Inflammatory macrophage treated with lipopolysaccharide for 1 hour (primary cell): ENCODE measurements at places on chromosomes 4 and X.
A peak's percentile ranks its signal among the peaks of the same experiment; 100 is the strongest.

- DNase-seq = no peak
Measured at GRCh38 chrX:67692246-67692645, 148.4 kb downstream of the AR start.

- no peak for DNase-seq
Measured at GRCh38 chr4:54185866-54186265, 43.2 kb upstream of the PDGFRA start.

DNA sequence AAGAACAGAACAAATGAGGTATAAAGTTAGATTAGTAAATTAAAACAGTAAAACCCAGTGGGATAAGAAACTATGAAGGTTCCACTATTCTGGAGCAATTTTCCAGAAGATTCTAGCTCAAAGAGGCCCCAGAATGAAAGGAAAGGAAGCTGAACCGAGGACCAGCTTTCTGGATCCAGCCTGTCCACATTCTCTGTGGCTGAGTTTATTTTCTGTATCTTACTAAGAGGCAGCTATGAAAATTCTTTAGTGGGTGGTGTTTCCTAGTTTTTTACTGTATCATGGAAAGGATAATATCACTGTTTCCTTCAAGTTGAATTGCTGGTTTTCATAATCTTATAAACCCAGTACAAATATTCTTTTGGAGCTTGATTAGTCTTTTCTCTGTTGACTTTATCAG lies 11.8 kb downstream of the DAPP1 start:
- no peak for DNase-seq

DNA sequence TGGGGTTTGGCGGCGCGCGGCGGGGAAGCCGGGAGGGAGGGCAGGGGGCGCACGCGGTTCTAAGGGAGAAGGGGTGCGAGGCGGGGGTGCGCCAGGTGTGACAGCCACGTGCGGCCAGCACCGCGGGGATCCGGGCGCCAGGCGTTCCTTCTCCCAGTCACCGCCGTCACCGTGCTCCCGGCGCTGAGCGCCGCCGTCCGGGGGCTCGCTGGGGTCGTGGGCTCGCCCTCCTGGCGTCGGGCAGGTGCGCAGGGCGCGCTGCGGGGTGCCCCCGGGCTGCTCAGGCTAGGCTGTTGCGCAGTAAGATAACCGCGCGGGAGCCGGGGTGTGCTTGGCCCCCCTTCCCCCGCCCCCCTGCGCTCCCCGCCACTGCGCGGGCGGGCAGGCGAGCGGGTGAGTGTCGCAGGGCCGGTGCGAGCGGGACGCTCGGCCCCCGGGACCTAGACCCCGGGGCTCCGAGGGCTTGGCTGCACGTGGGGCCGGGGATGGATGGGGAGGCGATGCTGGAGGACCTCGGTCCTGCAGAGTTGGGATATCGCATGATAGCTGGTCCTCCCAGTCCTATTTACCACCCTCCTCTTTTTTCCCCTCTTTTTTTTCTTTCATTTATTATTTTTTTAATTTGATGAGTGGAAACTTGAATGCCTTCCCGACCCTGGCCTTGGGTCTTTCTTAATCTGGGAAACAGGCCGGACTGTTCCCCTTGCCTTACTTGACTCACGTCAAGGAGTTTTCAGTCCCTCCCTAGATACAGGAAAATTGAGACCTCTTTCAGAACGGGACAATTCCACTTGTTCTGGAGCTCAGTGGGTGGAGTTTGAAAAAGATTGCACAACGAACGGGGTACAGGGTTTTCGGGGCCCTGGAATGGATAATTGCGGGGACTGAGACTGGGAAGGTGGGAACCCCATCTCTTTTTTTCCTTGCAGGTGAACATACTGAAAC lies 797 bp downstream of the TXLNG start:
- DNase-seq = no peak

- peak; percentile 58 for DNase-seq
Measured at GRCh38 chrX:74535408-74536151, 78.8 kb downstream of the RLIM start.

DNA sequence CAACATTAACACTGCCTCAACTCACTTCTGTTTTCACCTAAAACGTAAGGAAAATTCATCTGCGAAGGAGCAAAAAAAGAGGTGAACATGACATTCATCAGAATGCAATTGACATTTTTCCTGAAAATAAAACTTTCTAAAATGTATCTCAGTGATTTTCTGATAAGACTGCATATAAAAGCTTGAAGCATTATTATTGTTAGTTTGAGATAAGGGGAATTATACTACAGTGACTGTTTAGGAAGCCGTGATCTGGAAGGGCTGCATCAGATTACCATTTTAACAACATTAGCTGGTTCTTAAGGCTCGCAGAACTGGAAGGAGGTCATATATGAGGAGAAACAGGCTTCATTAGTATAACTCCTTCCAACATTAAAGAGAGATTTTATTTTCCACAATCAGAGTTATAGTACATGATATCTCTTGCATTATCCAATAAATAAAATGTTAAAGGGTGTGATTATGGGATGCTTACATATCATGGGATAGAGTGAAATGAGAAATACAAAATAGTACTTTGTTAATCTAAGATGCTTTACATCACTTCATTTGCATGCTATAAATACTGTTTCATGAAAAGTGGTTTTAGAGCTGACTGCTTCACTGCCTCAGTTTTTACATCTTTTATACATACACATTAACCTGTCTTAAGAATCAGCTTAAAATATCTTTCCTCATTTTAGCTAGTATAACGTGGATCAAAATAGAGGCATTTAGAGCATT lies 1820.1 kb upstream of the TENM3 start:
- no peak for DNase-seq
